GM06990 (cell line): ENCODE measurements at places on chromosomes 2 and 18.

- no peak for DNase-seq
Measured at GRCh38 chr2:120552800-120553481, 182.7 kb upstream of the GLI2 start.

DNA sequence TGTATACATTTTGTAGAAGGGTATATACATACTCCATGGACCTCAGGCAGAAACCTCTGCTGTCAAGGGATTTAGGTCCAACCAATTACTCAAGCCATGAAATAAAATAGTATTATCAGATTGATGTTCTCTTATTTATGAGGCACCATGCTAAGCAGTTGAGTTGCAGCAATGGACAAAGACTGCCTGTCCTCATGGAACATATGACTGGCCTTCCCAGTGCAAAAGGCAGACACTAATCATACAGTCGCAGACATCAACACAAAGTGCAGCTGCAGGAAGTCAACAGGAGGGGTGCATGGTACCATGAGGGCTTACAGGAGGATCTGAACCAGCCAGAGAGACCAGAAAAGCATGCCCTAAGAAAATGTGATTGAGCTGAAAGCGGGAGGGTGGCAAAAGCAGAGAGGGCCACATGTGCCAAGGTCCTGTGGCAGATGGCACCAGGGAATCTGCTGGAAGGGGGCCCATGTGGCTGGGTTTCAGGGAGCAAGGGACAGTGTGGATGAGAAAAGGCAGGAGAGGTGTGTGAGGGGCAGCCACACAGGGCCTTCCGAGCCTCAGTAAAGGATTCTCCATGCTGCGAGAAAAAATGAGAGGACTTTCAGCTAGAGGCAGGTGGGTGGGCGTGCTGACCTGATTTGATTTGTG, 61.4 kb upstream of the RNF152 start:
- no peak for DNase-seq

DNA sequence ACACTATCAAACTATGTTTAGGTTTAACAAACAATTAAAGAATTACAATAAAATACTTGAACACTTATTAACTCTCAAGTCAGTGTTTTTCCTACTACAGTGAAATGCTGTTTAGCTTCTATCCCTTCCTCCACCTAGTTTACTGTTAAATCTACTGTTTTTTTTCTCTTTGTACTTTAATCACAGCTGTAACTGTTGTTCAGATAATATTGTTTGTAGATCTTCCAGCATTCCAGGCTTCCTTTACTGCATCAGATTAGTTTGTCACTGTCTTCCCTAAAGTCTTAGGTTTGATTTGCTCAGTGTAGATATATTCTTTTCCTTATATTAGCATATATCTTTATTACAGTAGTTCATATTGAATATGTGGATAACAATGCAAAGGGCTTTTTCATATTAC, 22.5 kb downstream of the BIRC6 start:
- DNase-seq: no peak

DNA sequence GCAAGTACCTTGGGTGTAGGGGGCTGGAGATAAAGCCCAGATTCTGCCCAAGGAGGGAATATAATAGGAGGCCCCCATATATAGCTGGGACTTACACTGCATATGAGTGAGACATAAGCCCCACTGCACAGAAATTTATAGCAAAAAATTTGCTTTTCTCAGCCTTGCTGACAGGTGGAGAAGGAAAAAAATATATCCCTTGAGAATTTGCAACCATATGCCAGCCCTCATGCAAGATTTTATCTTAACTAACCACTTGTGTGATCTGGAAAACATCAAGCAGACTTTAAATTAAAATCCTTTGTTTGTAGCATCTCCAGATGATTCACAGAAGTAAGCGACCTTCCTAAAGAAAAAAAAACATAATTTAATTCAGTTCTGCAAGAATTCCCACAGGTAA, 288.2 kb downstream of the BCL2 start:
- DNase-seq: no peak

GRCh38 chr2:58543442-58543841, 302.3 kb upstream of the FANCL start:
- DNase-seq: no peak

- DNase-seq: no peak
Measured at GRCh38 chr18:60812921-60813320, 440.3 kb upstream of the MC4R start.

DNA sequence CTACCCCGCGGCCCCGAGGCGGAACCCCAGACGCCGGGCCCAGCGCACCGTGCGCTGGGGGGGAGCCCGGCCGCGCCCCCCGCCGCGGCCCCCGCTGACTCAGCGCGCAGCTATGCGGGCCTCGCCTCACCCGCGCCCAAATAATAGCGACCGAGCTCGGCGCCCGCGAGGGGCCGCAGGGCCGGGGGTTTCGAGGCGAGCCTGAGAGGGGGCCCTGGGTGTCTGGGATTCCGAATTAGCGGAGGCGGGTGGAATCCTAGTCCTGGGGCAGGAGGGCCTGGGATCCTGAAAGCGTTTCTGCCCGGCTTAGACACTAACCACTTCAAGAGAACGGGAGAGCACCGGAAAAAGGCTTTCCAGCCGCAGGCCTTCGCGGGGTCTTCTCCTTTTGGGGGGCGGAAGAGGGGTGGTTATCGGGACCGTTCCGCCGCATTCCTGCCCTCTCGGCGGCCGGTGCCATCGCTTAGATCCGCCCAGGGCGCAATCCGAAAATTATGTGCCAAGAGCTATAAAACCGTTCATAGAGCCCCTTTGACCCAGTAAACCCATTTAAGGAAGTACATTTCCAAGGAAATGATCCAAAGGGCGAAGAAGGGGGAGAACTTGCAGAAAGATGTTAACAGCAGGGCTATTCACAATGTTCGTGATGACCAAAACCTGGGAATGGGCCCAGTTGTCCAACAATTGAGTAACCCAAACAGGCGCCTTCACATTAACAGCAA, 681 bp upstream of the ROCK2 start:
- DNase-seq: no peak

GRCh38 chr2:224469374-224469964, 67.6 kb upstream of the FAM124B start:
- no peak for DNase-seq

- no peak for DNase-seq
Measured at GRCh38 chr2:121375621-121376159, 90.7 kb upstream of the TFCP2L1 start.

DNA sequence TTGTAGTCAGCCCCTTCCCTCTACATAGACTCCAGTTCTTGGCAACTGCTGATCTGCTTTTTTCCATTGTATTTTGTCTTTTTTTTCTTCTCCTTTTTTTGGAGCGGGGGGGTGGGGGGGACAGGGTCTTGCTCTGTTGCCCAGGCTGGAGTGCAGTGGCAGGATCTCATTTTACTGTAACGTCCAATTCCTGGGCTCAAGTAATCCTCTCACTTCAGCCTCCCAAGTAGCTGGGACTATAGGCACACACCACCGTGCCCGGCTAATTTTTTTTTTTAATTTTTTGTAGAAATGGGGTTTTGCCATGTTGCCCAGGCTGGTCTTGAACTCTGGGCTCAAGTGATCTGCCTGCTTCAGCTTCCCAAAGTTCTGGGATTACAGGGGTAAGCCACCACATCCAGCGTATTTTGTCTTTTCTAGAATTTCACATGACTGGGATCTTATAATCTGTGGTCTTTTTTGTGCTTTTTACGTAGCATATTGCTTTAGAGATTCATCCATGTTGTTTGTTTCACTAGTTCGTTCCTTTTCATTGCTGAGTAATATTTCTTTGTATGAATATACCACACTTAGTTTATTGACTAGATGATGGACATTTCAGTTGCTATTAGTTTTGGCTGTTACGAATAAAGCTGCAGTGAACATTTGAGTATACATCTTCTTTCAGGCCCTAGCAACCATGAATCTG, 17.9 kb downstream of the EML4 start:
- DNase-seq: no peak

DNA sequence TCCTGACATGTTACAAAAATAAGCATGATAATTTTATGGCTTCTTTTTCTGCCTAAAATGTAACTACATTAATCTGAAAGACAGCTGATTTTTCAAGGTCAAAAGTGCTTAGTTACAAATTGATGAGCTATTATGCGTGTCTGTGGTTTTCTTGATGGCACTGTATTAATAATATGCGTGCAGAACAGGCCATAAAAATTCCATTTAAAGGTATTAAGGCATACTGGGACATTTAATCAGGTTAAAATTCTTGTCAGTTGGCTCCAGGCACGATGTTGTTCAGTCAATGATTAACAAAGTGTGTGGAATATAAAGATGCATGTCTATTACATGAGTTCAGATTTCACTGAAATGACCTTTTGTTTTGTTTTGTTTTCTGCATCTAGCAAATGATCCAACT, 420.1 kb upstream of the ZNF804A start:
- DNase-seq: no peak

GRCh38 chr2:97645112-97645694, 659 bp upstream of the COX5B start:
- DNase-seq: no peak

DNA sequence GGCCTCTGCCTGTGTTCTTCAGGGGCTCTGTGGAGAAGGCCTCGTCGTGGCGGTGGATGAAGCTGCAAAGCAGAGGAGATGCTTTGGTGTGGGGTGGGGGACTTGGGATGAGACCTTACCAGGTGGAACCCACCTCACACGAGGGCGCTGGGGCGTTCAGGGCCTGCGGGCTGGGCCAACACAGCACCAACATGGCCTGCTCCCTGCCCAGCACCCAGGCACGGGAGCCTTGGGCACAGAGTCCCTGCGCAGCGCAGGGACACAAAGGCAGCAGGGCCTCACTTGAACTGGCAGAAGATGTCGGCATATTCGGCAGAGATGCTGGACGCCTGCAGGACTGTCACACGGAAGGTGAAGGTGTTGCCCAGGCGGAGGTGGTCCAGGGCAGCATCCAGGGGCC, 53.8 kb downstream of the AQP12A start:
- no peak for DNase-seq

- no peak for DNase-seq
Measured at GRCh38 chr2:237491515-237492118, 4.6 kb downstream of the MLPH start.

DNA sequence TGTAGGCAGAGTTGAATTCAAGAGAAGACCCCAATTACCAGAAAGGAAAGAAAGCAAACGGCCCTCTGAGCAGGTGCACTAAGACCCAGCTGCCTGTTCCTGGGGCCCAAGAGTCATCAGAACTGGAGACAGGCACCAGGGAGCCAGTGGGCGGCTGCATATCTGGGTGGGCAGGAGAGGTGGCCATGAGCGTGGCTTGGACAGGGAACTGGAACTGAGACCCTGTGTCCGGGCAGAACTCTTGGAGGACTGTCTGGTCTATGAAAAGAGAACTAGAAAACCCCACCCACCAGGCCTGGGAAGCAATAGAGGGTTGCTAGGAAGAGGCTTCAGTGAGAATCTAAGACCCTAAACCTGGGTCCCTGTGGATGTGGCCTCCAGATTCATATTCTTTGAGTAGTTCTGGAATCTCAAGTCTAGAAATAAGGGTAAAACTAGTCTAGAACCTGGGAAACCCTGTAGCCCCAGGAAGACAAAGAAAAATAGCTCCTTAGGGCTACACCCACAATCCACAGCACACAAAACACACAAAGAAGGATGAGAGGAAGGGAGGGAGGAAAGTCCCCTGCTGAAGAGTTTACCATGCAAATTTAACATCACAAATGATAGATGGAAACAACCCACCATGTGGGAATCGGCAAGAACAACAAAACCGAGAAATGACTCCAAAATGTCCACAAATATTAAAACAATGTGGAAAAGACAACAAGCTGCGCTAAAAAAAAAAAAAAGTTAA, 147.0 kb downstream of the HDAC4 start:
- DNase-seq: no peak

DNA sequence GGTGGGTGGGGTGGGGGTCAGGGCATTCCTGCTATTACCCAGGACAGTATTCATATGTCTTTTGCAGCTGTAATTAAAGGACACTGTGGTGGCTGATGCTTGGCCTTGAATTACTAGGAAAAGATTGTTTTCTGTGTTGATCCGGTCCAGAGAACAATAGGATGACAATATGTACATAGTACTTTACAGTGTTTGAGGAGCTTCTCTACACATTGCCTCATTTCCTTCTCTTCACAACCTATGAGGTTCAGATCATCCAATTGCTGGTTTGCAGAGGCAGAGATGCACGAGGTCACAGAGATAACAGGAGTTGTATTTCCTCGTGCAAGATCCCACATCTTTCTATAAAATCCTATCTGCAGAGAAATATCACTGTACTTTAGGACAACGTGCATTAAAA, 119.5 kb downstream of the LIPG start:
- no peak for DNase-seq

DNA sequence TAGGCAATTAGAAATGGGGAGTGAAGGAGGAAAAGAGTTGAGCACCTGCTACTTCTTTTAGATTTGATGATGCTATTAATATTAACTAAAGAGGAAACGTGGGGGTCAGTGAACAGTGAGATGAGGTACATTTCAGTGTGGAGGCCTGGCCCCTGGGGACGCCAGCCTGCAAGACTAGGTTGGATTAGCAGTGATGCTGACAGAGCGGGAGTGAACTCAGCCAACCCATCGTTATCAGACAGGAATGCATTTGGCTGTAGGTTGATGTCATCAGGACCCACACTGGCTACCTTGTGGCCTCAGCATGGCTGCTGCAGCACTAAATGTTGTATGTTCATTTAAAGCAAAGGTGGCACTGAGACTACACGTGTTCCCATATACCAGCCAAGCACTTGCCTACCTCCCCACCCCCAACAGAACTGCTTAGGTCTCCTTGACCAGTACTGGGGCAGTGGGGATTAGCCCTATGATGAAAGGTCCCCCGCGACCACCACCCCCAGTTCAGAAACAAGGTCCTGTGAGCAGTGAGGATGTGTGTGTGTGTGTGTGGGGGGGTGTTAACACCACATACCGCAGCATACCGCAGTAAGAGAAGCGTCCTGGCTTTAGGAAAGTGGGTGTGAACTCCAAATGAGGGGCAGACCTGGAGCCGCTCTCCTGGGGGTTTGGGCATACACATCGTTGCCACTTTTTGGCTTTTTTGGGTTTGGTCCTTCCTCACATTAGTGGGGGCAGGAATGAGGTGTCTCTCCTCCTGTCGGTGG, 26.0 kb downstream of the DGKD start:
- no peak for DNase-seq

- no peak for DNase-seq
Measured at GRCh38 chr2:163475815-163476214, 260.0 kb downstream of the FIGN start.

GRCh38 chr2:169664978-169665930, 29.0 kb downstream of the CFAP210 start:
- DNase-seq: no peak

DNA sequence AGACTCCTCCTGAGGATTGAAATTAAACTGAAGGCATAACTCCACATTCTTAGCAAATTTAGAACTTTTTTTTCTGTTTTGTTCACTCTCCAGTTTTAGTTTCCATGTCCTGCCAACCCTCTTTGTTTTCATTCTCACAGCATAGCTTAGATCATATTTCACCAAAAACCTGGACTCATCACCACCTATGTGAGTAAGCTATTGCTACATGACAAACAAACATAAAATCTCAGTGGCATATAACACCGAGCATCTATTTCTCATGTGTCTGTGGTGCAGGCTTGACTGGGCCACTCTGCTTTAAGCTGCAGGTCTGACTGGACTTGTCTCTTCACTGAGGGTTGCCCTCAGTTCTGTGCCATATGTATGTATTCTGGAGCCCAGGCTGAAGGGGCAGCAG, 385.2 kb downstream of the ARHGAP15 start:
- DNase-seq: no peak
